ENCODE measurements at places on chromosomes 7 and 10. TPM values are rescaled to one million over a fixed set of nuclear protein-coding genes. Genes with fewer than 3 reads are reported as not detected.

MOGAT3 gene
- total RNA-seq, result 4.2 TPM

GRCh38 chr10:133379152-133379800 is at the start of gene PAOX:
Gene PAOX (plus strand): TSS chr10:133379262. CDS start chr10:133379317, 55 bp downstream.
- DNase-seq, result peak; percentile 71

DNA sequence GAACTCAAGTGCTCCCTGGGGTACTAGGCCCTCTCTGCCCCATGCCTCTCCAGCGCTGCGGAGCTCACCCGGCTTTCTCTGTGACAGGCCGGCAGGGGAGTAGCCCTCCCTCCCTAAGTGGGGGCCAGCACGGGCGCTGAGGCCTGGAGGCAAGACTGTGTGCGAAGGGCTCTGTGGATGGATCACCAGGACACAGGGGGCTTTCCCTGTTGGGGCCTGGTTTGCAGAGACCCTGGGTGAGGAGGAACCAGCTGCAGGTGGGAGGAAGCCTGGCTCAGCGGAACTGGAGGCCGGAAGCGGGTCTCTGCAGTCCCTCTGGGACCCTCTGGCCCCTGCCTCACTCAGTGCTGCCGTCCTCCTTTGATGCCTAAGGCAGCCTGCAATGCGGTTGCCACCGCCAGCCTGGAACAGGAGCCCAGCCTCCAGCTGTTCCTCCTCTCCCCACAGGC is 106.0 kb downstream of the CYTH3 start:
- no peak for DNase-seq

- DNase-seq, result no peak
These were observed 50.9 kb downstream of the AFAP1L2 start for GRCh38 chr10:114353383-114353782.

TMEM120A gene
- 29.5 TPM for total RNA-seq

DNA sequence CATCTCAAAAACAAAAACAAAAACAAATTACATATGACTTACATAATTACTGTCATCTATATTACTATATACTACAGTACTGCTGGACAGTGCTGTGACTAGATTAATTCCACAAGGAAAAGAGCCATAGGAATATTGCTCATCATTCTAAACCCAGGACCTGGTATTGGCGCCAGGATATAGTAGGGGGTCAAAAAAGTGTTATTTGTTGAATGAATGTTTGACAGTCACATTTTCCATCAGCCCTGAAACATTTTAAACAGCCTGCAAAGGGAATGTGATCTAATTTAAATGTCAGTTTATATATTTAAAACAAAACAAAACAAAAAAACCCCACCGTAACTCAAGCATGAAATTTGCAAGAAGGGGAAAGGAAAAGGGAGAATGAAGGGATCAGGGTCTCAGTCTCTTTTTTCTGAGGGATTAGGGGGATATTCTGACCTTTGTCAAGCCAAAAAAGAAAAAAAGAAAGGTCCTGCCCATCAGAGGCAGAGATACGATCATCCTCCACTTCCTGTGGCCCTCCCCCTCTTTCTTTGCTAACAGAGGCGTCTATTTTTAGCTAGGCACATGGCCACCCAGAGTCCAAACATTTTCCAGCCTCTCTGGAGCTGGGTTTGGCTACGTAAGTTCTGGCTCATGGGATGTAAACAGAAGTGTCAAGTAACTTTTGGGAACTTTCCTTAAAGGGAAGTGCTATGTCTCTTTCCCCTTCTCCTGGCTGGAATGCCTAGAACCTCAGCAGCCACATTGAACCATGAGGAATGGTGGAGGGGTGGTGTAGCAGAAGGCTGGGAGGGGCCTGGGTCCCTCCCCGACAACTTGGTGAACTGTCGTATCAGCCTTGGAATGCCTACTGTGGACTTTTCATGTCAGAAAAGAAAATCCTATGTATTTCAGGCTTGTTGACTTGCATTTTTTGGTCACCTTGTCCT is 44.6 kb upstream of the DLG5 start:
- DNase-seq, result peak; percentile 44

DNA sequence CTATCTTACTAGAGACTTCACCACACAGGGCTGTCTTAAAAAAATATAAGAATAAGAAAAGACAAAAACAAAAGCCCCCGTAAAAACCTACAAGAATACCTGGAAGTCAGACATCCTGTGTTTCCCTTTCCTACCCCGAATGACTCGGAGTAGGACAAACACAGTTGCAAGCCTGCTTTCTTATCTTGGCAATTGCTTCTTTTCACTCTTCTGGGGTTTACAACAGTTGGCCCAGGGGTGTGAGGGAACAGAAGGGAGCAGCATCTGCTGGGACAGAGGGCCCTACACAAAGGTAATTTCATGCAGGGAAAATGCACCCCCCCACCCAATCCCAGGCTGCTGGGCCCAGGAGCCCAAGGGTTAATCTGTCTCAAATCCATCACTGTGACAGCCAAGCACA is 220.6 kb downstream of the ARHGAP12 start:
- DNase-seq, result no peak

RELN gene
- 69.8 TPM for total RNA-seq

- no peak for DNase-seq
These were observed 79.5 kb downstream of the RTKN2 start for GRCh38 chr10:62189131-62189530.

- DNase-seq, result no peak
These were observed 229.3 kb upstream of the KMT2E start for GRCh38 chr7:104784686-104785085.

DNA sequence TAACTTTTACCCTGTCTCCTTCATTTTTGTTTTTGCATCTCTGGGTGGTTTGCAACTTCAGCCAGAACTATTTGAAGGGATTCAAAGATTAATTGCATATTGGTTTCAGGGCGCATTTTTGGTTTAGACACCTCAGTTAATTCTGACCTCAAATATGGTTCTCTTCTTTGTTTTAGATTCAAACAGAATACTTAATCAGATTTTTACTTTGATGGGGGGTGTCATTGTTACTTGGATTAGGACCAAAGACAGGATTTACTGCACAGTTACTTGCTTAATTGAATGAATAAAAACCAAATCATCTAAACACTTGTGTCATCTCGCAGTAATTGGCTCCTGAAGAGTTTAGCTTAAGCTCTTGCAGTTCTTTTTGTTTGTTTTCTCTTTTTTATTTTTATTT is 100.9 kb downstream of the PHTF2 start:
- DNase-seq, result no peak

GRCh38 chr7:137476937-137477336 is 133.4 kb upstream of the PTN start:
- no peak for DNase-seq

DNA sequence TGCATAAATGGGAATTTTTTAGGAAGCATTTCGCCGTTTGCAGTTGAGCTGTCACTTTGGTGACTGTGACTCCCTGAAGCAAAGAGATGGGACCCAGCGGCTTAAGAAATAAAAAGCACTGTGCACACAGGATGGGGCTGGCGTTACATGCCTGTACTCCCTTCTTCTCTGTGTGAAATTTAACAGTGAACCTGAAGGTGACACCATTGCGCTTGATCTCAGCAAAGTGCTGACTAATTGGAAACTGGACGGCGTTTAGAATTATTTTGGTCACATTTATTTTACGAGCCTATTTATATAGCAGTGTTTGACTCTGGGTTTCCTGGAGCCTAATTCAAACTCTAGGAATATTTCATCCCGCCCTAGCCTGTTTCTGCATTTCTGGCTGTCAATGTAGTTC is 146.2 kb downstream of the PAXIP1 start:
- no peak for DNase-seq

DNA sequence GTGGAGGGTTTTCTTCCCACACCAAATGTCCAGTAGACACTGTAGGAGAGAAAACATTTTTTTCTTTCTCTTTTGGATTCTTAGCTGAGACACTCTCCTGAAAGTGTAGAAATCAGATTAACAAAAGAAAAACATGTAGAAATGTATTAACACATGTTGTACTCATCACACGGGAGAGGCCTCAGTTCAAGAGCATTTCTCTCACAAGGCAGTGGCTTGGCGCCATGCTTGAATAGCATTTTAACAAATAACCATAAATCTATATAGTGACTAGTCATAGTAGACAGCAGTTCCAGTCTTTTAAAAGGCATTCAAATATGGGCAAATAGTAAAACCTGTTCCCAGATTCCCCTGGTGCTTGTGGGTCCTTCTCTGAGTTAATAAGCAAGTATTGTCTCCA is 38.3 kb upstream of the GHITM start:
- DNase-seq, result no peak

- DNase-seq, result no peak
These were observed 152.4 kb downstream of the LRRC4 start for GRCh38 chr7:127878791-127879190.

GJD4 gene
- total RNA-seq, result not detected

FAM107B gene
- 58.1 TPM for total RNA-seq

NUTM2E gene
- 0.08 TPM for total RNA-seq

- no peak for DNase-seq
These were observed 152.6 kb downstream of the SLC16A9 start for GRCh38 chr10:59557052-59557451.

GRCh38 chr10:60940446-60940845 is 3.5 kb downstream of the RHOBTB1 start:
- DNase-seq, result no peak

PRKG1 gene
- total RNA-seq, result 5.1 TPM

DNA sequence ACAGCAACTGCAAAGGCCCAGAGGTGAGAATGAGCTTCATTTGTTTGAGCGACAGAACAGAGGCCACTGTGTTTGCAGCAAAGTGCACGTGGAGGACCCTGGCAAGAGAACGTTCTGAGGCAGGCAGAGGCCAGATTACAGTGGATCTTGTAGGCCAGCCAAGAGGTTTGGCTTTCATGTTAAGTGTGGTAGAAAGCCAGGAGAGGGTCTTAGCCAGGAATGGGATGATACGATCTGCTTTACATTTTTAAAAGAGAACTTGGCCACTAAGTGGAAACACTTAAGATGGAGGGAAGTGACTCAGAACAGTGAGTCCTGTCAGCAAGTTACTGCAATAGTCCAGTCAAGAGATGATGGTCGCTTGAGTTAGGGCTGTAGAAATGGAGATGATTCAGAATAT is 4.6 kb downstream of the CCDC136 start:
- no peak for DNase-seq

- no peak for DNase-seq
These were observed 123.8 kb upstream of the SLC26A5 start for GRCh38 chr7:103569621-103570305.

GRCh38 chr10:109837384-109837783 is 85.9 kb downstream of the XPNPEP1 start:
- DNase-seq, result no peak

GRCh38 chr10:11698691-11699549 is 43.3 kb upstream of the ECHDC3 start:
- DNase-seq, result no peak

DNA sequence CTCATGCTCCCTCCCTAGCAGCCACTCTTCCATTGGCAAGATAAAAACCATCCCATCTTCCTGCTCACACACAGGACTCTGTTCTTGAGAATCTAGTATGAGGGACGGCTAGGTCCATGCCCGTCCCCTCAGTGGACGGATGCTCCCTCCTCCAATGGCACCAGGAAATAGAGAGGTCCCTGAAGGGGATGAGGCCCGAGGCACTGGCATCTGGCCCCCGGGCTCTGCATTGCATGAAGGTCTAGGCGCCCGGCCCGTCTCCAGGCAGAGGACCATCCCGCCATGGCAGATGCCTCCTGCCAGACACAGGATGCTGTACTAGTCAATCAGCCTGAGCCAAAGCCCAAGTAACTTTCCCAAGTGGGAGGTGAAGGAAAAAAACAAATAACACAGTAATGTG is 15.0 kb downstream of the PRKAG2 start:
- DNase-seq, result no peak

Data from liver (tissue), 10 donors.